Stimulated activated CD4-positive, alpha-beta T cell treated with anti-CD3 and anti-CD28 coated beads, Interleukin-2, amount 100 ng/mL, for 48 hours (primary cell): ENCODE measurements at places on chromosomes 12 and 14.

DNA sequence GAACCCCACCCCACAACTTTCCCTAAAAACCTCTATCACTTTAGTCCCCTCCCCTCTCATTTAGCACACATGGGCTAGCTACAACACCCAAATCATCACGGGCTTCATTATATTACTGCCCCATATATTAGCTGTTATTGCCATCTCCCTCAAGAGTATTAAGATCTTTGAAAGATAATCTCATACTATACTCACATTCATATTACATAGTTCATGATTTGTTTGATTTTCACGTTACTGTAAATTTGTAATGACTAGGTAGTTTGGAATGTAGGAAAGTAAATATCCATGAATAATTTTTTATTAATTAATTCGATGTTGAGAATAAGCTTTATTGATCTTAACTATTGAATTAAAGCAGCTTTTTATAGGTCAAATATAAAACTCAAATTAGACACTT, 7.9 kb downstream of the DICER1 start:
- DNase-seq: no peak

DNA sequence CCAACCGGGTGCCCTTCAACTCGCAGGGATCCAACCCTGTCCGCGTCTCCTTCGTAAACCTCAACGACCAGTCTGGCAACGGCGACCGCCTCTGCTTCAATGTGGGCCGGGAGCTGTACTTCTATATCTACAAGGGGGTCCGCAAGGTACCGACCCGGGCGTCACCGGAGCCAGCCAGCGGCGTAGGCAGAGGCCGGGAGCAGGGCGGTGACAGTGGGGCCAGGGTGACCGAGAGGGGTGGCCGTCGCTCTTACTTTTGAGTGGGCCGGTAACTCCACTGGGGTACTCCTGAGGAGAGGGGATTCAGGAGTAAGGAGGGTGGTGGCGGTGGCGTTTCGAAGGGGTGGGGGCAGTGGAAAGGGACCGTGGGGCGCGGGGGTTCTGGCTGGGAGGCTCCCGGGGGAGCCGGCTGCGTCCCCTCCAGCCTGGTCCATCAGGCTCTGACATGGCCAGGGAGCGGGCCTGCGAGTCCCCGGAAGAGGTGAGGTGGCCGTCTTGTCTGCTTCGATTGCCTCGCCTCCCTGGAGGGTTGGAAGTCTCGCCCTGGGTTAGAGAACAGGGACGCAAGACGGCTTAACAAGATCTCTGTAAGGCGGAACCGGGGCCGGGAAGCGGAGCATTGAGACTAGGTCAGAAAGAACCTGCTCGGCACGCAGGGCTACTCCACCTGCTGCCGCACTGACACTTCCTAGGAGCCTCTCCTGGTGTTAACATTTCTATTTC, 491 bp downstream of the WDR20 start:
- DNase-seq: peak; percentile 21

GRCh38 chr12:77384941-77385340, 319.6 kb upstream of the E2F7 start:
- DNase-seq: no peak

DNA sequence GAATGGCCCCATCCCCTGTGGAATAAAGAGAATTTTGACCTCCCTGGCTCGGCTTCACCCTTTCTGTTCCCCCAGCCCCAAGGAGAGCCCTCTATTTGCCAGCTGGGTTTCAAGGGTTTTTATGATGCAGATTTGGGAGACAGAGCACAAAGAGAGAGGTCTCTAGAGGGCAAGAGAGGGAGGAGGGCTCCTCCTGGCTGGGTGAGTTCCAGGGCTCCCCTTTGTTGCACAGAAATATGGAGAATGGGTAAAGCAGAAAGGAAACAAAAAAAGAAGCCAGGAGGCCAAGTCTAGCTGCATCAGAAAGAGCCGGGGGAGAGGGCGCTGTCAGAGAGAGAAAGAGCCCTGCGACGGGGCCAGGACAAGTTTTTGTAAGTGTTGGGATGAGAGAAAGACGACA, 319.6 kb upstream of the RTL1 start:
- DNase-seq: no peak

DNA sequence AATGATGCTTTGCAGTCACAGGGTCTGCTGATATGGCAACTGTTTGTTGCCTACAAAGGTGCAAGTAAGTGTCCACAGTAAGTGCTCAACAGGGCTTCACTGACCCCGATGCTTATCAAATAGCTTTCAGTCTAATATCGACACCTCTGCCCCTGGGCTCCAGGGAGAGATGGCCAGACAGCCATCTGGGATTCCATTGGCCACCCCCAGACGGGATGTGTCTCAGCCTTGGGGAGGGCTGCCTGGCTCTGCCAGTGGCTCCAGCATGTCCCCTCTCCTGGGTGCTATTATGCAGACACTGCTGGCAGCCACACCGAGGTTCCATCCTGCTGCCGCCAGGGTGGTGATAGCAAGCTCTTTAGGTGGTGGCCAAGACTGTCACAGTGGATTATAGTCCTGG, 57.4 kb downstream of the DGLUCY start:
- no peak for DNase-seq

- DNase-seq: no peak
Measured at GRCh38 chr12:103557628-103558010, 29.5 kb upstream of the STAB2 start.

DNA sequence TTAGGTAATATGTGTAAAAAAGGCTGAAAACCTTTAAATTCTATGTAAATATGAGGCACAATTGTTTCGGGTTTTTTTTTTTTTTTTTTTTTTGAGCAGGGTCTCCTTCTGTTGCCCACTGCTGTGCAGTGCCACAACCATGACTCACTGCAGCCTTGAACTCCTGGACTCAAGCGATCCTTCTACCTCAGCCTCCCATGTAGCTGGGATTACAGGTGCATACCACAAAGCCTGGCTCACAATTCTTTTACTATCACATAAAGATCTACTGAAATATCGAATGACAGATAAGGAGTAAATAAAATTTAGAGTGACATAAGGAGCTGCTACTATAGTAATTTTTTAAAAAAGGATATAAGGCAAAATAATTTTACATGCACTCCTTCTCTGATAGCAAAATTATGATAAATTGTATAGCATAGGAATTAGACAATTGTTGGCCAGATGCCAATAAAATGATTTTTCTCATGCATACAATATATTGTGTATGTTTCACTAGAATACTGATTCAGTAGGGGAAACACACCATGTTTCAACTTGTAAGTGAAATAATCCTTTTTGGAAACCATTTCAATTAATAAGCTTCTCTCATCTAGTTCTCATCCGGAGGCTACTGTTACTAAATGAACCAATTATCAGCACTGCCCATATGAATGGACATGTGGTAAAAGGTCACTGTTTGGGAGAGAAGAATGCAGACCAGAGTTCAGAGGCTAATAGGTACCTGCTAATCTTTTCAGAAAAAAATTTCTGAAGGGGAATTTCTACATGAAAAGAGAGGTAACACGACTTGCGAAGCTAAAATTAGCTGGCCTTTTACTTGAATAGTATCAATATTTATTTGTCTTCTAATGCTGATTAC, 108.4 kb downstream of the PPP1R12A start:
- no peak for DNase-seq

- no peak for DNase-seq
Measured at GRCh38 chr12:96053476-96054243, 18.3 kb upstream of the LTA4H start.

DNA sequence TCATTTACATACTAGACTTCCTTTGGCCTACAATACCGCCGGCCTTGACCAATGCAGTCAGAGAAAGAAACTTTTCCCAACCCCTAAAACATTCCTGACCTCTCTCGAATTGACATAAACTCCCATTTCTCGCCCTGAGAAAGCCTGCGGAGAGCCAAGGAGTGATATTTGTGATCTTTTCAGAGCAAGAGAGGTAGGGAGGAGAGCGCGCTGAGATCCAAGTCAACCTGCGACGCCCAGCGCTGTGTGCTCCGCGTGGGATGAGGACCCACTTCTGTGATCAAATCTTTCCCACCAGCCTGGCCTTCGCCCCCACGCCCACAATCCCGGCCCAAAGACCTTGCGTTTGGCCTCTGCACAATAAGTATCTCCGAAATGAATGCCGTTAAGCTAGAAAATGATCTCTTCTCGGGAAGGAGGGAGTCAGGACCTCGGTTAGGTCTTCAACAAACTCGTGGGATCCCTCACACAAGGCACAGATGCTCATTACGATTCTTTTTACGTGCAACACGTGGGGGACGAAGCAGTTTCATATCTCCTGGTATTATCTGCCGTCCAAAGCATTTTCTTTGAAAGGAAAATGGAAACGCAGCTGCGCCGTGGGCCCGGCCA, 6.3 kb upstream of the NPAS3 start:
- no peak for DNase-seq

GRCh38 chr14:64688031-64688430, 16.2 kb upstream of the PLEKHG3 start:
- DNase-seq: no peak

- DNase-seq: no peak
Measured at GRCh38 chr14:35470755-35471154, 63.2 kb upstream of the INSM2 start.

DNA sequence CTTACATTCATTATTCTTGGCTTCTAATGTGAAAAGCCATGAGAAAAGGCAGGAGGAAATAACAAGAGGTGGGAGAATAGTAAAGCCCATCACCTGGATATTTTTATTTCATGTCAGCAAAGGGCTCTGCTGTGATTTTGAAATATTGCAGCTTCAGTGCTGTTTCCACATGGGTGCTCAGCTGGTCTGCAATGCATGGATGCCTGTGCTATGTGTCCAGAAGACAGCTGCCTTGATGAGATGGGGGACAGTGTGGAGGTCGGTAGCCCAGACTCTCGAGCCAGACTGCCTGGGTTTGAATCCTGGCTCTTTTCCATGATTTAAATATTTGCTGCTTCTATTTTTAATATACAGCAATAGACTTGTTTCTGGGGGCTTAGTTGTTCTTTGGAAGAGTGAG, 477.5 kb upstream of the GARIN6 start:
- DNase-seq: no peak

DNA sequence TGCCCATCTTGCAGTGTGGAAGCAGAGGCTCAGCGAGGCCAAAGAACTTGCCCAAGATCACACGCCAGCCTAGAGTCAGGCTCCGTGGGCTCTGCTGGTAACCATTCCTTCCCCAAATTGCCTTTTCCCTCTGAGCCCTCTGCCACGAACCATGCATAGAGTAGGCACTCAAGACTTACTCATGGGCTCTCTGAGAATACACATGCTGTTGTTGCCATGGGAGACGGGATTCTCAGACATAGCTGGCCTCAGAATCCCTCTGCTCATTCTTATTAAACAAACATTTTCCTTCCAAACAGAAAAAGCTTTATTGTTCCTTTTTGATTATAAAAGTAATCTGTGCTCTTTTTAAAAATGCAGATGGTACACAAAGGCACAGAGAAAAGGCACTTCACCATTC, 52.5 kb upstream of the WSCD2 start:
- DNase-seq: no peak

GRCh38 chr14:100715803-100716202, 10.9 kb upstream of the DLK1 start:
- no peak for DNase-seq

GRCh38 chr12:85557850-85558249, 277.8 kb downstream of the ALX1 start:
- DNase-seq: no peak

DNA sequence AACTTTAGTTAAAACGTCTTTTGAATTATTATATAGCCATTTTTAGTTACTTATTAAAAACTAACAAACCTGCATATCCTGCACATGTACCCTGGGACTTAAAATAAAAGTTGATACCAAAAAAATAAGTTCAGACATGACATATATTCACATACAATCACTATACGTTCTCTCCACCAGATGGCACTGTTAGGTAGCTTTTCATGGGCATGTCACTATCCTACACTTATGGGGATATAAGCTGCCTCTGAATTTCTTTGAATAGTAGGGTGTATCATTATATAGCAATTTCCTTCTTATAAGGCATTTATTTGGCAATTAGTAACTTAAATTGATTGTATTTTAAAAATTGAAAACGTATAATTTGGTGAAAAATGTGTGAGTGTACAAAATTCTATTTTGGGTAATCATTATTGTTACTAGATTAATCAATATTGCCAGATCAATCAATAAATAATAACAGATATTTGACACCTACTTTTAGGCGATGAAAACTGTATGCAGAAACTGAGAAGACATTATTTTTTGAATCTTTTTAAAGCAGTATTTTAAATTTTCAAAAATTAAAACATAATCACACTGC, 31.8 kb upstream of the OR10A7 start:
- DNase-seq: peak; percentile 41

GRCh38 chr12:31641509-31642090, 17.9 kb upstream of the ETFBKMT start:
- DNase-seq: no peak

GRCh38 chr12:48807981-48808380, 10.3 kb upstream of the CACNB3 start:
- no peak for DNase-seq

DNA sequence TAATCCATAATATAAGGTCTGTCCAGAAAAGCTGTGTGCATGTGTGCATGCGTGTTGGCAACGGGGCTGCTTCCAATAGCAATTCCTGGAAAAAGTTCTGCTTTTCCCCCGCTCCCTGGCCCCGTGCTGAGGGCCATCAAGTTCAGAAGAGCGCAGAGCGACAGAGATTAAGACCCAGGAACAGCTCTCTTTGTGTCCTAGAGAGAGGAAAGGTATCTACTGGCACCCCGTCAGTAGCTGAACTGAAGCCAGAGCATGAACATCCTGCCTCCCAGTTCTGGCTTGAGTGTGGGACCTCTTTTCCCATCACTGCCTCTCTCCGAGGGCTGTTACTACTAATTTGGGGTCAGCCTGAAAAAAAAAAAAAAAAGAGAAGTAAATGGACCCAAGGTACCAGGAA, 15.5 kb downstream of the HDAC7 start:
- no peak for DNase-seq

DNA sequence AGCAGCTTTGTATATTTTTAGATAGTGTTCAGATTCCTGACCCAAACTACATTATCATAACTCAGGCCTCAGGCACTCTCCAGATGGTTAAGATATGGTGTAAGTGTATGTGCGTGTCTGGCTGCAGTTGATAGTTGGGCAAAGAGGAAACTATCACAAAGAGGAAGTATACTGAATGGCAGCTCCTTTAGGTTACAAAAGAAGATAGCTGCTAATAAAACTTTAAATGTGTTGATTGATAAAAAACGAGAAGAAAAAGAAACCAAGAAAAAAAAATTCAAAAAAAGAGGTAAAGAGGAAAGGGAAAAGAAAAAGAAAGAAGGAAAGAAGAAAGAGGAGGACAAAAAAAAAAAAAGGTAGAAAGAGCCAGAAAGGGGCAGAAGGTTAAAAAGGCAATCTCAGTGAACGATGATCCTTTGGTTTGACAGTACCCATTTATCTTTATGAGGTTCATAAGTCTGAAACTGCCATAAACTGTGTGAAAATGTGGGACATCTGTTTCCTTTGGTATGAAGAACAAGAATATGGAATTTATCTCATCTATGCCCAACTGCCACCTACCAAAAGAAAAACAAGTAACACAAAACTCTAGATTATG, 42.2 kb downstream of the TAOK3 start:
- DNase-seq: no peak

- DNase-seq: no peak
Measured at GRCh38 chr14:51873221-51873893, 12.9 kb downstream of the GNG2 start.

GRCh38 chr12:1579651-1580435, 14.5 kb downstream of the FBXL14 start:
- no peak for DNase-seq

- no peak for DNase-seq
Measured at GRCh38 chr12:18970603-18971002, 158.9 kb upstream of the PLEKHA5 start.

GRCh38 chr12:111164833-111165525, 203.9 kb downstream of the PHETA1 start:
- no peak for DNase-seq

- no peak for DNase-seq
Measured at GRCh38 chr12:95412482-95413311, 61.3 kb upstream of the METAP2 start.

GRCh38 chr14:33918256-33918655, 32.6 kb downstream of the EGLN3 start:
- DNase-seq: no peak
